NCI-H1048 (cell line): ENCODE measurements at places on chromosomes 2 and 18.
A peak's percentile ranks its signal among the peaks of the same experiment; 100 is the strongest.

DNA sequence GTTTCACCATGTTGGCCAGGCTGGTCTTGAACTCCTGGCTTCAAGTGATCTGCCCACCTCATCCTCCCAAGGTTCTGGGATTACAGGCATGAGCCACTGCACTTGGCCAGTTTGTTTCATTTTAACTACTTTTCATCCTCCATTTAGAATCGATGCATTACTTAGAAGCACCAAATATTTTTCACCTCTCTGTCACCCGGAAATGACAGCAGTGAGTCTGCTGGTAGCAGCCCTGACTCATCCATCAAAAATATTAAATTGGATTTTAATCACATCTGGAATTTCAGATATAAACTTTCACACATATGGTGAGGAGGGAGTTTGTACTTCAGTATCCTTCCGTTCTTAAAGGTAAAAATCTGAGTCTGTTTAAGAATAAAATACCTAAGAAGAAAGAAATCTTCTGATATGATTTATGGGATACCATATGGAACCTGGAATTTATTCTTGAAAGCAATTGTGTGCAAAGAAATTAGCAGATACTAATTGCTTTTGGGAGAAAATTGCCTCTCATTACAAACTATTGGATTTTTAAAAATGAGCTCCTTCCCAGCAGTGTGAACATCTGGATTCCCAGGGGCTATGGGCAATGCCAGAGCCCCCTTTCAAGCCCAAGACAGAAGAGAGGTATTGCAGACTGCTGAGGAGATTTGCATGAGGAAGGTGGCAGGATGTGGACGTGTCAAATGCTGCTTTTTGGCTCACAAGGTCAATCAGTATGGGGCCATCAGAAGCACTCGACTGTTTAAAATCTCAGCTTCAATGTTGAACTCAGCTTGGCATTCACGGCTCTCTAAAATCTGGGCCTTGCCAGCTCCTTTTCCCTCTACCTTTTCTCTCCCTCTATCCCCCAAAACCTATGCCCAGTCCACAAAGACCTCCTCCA is 279.5 kb upstream of the SIX2 start:
- DNase-seq = no peak

GRCh38 chr2:196983934-196984333 is 57.4 kb upstream of the PGAP1 start:
- no peak for DNase-seq

- no peak for DNase-seq
These were observed 19.3 kb downstream of the CCDC178 start for GRCh38 chr18:33421225-33421624.

DNA sequence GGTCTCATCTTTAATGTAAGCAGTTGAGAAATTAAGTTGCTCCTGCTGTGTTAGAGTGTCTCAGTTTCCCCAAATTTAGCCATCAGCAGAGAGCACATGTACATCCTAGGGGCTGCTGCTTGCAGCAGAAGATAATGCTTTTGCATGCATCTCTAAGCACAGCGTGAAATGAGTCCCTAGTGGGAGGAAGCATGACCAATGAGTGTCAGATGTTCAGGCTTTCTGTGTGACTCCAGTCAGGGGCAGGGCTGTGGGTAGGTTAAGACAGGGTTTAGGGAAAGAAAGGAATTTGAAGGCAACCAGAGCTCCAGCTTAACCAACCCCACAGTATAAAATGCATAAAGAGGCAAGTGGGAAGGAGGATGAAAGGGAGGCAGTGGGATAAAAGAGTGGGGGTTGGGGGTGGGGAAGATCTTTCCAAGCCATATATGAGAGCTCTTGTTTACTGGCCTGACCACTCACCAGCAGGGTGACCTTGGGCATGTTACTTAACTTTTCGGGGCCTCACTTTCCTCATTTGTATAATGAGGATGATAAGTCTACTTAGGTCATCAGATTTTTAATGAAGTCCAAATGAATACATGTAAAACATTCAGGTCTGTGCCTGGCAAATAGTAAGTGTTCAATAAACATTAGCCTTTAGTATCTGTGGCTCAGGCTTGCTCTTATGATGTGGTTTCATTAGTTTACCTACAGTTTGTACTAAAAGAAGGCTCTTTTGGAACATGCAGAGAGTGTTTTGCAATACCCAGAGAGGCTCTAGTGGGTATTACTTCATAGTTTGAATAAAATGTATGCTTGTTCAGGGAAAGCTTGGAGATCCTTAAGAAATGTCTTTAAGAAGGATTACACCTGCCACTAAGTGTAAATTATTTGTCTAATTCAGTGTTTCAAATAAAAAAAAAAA is 42.7 kb upstream of the PELI1 start:
- DNase-seq = no peak

DNA sequence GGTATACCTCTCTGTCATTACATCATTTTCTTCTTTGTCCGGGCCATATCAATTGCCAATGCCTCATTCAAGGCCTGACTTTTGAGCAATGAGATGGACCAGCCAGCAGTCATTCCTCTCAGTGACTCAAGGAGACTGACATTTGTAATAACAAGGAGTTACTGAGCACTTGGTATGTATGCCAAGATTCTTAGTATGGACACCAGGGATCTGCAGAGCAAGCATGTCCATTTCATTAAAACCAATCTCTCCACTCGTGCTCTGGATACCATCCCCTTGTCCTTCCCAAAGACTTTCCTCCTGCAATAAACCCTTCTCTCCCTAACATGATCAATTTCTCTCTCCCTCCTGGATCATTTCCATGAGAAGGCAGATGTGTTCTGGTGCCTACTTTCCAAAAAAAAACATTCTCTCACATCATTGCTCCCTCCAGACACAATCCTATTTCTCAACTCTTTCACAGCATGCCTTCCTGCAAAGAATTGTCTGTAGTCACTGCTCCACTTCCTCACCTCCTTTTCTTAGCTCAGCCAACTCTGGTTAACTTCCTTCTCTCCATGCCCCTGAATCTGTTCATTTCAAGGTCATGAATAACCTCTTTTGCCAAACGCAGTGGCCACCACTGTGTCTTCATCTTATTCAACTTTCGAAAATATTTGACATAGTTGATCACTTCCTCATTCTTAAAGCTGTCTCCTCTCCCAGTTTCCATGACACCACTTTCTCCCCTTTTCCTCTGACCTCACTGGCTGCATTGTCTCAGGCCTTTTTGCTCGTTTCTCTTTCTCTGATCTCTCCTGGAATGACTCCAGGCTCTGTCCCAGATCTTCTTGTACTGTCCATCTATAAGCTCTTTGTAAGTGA is 102.8 kb upstream of the CYP1B1 start:
- no peak for DNase-seq

DNA sequence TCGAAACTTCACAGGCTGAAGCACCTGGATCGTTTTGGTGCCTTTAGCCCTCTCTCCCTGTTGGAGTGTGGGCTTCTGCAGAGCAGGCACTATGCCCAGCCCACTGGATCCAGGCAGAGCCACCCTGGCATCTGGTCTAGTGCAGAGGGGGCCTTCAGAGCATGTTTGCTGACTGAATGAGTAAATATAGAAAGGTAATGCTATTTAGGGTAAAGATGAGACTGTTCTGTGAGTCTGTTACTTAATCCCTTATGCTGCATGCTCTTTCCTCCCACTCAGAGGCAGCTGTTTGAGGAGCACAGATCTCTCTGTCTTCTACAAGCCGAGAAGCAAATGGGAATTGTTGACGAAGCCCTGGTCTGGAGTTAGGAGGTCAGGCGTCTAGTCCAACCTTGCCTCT is 130.2 kb downstream of the RGPD3 start:
- DNase-seq = no peak

- DNase-seq = no peak
These were observed 23.5 kb downstream of the MARCHF4 start for GRCh38 chr2:216348756-216349308.

DNA sequence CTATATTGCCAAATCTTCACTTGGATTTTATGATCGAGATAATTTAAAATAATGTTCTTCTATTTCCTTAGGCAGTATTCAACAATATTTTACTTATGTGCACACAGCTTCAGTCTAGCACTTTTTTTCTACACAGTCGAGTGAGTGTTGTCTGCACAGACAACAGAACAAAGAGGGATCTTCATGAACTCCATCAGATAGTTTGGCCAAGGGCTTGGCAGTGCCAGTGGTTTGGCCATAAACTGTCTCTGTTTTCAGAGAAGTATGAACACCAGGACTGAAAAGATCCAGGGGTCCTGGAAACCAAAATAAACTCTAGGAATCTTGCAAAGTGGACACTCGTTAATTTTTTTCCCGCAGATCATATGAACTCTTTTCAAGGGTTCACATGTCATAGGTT is 547.3 kb downstream of the PLCL1 start:
- DNase-seq = no peak

DNA sequence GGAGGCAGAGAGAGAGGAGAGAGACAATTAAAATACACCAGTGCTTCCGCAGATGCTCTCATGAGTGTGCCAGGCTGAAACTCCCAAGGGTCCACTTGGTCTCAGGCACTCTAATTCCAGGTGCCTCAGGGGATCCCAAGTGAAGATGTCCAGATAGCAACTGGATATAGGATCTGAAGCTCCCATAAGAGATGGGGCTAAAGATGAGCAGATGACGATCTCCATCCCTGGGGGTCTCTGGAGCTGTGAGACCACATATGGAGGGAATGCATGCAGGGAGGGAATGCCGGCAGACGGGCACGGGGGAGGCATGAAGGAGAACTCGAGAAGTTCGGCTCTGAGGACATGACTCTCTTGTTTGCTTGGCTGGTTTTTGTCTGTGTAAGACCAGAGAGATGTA is 223.7 kb upstream of the RAB6C start:
- DNase-seq = no peak

GRCh38 chr2:28011322-28011737 is 120.8 kb downstream of the BABAM2 start:
- DNase-seq = no peak

- no peak for DNase-seq
These were observed 63.7 kb upstream of the CYP26B1 start for GRCh38 chr2:72211350-72211749.

DNA sequence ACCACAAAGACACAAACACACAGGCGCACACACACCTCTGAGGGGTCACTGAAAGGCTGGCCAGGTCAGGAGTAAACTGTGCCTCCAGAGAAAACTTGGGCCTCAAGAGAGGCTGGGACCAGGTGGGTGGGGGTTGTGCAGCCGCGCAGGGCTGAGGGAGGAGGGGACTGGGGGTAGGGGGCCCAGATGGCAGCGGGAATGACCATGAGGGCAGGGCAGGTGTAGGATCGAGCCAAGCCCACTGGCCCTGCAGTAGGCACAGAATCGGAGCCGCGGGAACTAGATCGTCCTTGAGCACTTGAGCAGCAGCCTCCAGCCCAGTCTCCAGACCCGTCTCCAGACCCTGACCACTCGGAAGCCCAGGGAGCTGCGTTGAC is 36.8 kb downstream of the ANKMY1 start:
- DNase-seq = no peak

GRCh38 chr2:215171796-215172195 is 33.4 kb upstream of the ABCA12 start:
- DNase-seq = no peak

- DNase-seq = no peak
These were observed 160.3 kb upstream of the COL3A1 start for GRCh38 chr2:188813857-188814256.

GRCh38 chr2:207930747-207931146 is 94.6 kb downstream of the PLEKHM3 start:
- no peak for DNase-seq

GRCh38 chr2:239693330-239693729 is 292.5 kb upstream of the HDAC4 start:
- no peak for DNase-seq

- DNase-seq = no peak
These were observed 68.1 kb upstream of the HAAO start for GRCh38 chr2:42860319-42861094.

DNA sequence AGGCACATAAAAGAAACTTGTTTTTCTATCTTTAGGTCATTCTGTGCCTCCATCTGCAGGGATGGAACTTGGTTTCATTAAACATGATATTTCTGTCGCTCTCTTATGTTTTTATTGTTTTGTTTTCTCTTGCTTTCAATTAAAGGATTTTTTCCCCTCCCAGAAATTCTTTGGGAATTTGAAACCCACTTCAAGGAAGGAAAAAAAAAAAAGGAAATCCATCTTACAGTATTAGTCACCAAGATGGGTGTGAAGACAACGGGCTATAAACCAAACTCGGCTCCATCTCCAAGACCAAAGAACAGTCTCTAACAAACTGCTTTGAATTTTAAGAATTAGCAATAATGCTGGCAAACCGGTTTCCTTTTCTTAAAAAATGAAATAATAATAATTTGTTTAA is 244.1 kb downstream of the BCL11A start:
- DNase-seq = no peak

DNA sequence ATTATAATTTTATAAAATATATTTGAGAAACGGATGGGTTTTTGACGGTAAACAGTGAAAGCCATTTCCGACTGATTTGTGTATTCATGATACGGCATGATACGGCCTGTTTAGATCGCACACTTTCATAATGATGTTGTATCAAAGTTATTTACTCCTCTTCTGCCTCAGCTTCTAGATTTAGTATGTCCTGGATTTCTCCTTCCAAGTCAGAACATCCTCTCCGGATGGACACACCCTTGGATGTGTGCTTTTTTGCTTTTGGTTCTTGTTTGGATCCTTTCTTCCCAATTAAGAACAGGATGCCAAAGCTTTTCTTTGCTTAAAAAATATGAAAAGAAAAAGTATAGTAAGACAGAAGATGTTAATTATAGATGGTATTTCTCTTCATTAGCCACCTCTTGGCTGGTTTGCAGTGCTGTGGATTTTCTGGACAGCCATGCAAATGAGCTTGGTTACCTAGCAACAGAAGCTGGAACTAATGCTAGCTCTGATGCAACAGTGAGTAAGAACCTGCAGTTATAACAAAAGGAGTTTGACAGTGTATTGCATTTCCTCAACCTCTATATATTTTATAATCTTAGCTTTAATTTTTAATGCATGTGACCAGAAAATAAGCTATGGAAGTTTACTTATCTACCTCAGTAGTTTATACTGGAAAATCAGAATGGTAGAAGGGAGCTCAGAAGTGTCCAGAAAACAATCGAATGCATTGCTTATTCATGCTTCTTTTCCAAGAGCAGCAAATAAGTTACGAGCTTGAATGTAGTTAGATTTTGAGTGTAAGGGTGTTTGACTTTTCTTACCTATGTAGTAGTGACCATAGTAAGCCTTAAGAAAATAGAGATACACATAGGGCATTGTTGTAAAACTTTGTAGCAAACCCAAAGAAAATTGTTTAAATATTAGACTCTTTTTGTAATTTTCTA is 27.9 kb downstream of the RMND5A start:
- peak; percentile 27 for DNase-seq

GRCh38 chr2:161118722-161119121 is 41.5 kb upstream of the TANK start:
- no peak for DNase-seq

GRCh38 chr2:127407661-127408003 is 10.6 kb upstream of the PROC start:
- no peak for DNase-seq

DNA sequence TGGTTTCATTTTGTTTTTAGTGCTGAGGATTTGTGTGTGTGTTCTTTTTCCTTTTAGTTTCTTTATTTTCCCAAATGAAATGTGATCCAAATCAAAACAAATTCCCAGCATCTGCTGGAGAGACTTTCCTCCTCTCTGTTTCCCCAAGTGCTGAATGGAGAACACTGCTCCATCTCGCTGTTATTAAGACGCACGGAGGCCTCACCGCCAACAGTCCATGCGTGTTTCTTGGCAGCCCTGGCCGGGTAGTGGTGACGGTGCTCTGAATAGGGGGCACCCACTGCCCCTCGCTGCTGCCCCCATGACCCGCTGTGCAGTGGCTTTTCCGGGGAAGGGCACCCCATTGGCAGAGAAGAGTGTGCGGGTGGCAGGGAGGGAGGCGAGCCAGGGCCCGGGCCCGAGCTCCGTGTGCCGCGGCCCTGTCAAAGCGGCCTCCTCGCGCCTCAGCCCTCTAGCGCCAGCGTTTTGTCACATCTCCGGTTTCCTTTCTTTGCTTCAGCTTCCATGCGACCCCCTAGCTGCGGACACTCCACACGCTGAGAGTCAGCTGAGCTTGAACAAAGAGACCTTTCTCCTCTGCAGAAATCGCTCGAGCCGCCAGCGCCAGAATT is 473.7 kb upstream of the SALL3 start:
- no peak for DNase-seq
